ENCODE measurements at places on chromosomes 3 and 15.
A peak's percentile ranks its signal among the peaks of the same experiment; 100 is the strongest.

DNA sequence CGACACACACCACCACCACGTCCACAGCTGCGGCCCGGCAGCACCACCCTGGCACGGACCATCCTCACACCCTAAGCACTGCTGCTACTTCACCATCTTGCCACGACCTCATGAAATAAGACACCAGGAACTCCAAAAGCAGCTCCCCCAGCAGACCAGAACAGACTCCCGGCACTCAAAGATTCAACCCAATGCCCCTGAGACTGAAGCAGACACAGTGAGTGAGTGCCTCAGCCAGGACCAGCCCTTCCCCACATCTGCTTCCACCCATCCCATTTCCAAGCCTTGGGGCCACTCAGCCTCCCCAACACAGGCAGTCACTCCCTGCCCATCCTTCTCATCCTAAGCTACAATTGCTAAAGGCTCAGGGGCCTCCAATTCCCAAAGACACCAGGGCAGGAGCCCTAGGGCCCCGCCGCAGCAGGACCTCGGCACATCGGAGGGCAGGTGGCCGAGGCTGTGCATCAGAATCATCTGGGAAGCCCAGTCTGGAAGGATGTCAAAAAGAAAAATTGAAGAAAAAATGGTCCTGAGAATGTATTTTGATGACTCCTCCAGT is 18.4 kb upstream of the OCA2 start:
- H3K27me3 ChIP-seq, result no peaks in the 10 kb centered on the region
- no peak overlapping the region for H3K27ac ChIP-seq
- H3K4me3 ChIP-seq, result no peak overlapping the region
- no peaks in the 10 kb centered on the region for H3K4me1 ChIP-seq

GRCh38 chr15:38756441-38756840 is 191.8 kb upstream of the RASGRP1 start:
- no peak overlapping the region for H3K27ac ChIP-seq
- no peak for DNase-seq
- no peaks in the 10 kb centered on the region for H3K4me1 ChIP-seq
- no peak overlapping the region for H3K4me3 ChIP-seq
- no peaks in the 10 kb centered on the region for H3K27me3 ChIP-seq
- H3K36me3 ChIP-seq, result no peaks in the 10 kb centered on the region

- peaks cover 9% of the 10 kb centered on the region for H3K4me1 ChIP-seq
- no peaks in the 10 kb centered on the region for H3K36me3 ChIP-seq
- H3K27ac ChIP-seq, result no peak overlapping the region
- no peak for DNase-seq
- no peak overlapping the region for H3K4me3 ChIP-seq
Measured at GRCh38 chr3:169556349-169556870, 107.1 kb downstream of the MECOM start.

DNA sequence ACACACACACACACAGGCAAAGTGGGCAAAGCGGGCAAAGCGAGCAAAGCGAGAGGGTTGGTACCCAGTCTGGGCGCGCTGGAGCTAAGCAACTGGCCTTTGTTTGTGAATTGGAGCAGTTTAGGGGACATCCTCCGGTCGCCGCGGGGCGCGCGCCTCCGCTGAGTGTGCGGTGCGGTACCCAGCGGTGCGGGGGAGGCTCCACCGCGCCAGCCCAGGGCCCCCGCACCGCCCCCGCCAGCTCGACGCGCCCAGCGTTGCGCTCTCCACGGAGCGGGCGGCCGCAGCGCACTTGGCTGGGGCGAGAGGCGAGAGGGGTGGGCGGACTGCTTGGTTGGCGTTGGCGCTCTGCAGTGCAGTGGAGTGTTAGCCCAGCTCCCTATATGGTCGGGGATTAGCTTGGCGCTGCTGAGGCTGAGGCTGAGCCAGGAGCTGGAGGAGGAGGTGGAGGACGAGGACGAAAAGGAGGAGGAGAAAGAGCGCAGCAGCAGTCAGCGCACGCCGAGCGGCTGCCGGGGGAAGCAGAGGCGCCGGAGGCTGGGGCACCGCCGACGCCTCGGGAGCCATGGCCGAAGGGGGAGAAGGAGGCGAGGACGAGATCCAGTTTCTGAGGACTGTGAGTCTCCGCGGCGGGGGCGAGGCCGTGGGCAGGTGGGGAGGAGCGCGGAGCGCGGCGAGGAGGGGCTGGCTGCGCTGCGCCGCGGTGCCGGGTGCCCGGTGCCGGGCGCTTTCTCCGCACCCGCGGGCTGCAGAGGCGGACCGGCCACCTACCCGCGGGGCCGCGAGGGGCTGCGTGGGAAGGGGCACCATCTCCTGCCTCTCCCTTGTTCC is at the start of gene RYR3:
TSS of gene RYR3 (plus strand) at position 487 of the 831 bp plus-strand sequence. CDS start at position 566, 79 bp downstream.
- DNase-seq, result peak; percentile 84
- no peak within 1 kb of the TSS for H3K27ac ChIP-seq
- peaks cover 4% of the 10 kb centered on the region for H3K4me1 ChIP-seq
- no peaks in the 10 kb centered on the region for H3K36me3 ChIP-seq
- H3K4me3 ChIP-seq, result peak within 1 kb of the TSS; percentile 62
- H3K27me3 ChIP-seq, result peaks cover 53% of the 10 kb centered on the region
